ENCODE measurements at places on chromosomes 2 and 18.

- DNase-seq = no peak
These were observed 54.4 kb downstream of the PMAIP1 start for GRCh38 chr18:59954241-59954640.

DNA sequence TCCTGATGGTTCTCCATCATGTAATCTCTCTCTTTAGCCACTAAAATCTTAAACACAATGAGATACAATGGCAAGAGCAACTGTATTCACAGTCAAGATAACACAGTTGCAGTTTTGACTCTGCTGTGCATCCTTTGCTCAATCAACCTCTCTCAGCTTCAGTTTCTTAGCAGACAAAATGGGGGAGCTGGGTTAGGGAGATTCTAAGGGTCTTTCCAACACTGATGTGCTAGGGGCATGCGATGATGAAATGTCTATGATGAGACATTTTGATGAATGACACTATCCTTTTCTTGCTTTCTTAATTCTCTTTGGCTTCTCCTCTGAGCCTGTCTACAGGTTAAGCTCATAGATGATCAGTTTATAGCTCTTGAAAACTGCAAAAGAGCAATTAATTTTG lies 1.1 kb downstream of the SERPINB10 start:
- no peak for DNase-seq

DNA sequence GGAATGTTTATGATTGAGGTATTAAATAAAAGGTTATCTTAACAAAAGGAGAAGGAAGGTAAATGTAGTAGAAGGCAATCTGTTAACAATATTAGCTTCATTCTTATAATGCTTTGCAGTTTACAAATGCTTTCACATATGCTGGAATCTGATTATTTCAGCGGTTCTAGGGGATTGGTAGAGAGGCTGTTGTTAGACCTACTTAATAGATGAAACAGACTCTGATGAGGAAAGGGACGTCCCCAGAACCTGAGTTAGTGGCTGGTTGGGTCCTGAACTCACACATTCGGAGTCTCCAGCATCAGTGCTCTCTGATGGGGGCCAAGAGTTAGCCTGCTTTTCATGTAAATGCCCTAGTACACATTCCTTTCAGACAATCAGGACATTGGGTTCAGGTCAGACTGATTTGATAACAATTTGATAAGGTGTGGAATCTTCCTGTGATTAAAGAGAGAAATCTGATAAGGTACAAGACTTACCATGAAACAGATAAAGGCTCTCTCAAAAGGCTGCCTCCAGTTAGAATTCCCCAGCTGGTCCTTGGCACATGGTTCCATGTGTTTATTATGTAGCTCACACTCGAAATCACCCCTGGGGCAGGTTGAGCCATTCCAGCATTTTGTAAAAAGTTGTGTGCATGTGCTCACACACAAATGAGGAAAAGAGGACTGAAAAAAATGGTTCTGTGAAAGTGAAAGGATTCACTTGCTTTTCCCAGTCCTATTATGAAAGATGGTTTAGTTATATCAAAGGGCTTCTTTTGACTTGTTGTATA lies 103.1 kb downstream of the GPD2 start:
- DNase-seq = no peak

DNA sequence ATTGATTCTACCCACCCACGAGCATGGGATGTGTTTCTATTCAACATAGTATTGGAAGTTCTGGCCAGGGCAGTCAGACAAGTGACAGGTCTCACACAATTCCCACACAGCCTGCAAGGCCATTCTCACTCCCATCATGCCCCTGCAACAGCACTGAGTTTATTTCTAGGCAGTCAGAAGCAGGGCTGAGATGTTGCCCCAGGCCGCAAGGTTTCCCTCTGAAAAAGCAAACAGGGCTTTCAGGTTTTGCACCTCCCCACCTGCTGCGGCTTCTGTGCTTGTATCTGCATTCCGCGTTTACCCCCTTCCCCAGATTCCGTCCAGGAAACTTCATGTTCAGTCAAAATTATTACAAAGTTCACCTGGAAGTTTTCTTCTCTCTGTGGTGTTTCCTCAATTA lies 9.4 kb upstream of the TACR1 start:
- DNase-seq = no peak

All from SJSA1 (cell line).